NCI-H1105 treated with DMSO at 0.1 percent for 48 hours (cell line): ENCODE measurements at places on chromosomes 13 and 19.

DNA sequence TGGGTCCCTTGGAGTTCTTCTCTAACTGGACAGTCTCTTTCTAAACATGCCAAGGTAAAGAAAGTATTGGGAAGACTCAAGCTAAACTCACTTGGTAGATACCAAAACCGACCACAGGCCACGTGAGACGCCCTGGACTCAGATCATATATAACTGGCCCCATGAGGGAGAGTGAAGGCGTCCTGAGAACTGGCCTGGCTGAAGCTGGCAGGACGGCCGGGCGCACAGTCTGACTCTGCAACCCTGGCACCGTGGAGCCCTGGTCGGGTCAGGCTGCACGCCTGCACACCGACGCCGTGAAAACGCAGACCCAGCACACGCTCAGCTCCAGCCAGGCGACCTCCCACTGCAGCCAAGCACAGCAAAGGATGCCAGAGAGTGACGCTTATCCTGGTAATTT is 122.5 kb upstream of the SPACA7 start:
- DNase-seq: no peak

GRCh38 chr19:38298821-38299680 is 5.0 kb upstream of the C19orf33 start:
- DNase-seq: no peak

GRCh38 chr13:59208405-59209195 is 955.1 kb downstream of the DIAPH3 start:
- DNase-seq: no peak

DNA sequence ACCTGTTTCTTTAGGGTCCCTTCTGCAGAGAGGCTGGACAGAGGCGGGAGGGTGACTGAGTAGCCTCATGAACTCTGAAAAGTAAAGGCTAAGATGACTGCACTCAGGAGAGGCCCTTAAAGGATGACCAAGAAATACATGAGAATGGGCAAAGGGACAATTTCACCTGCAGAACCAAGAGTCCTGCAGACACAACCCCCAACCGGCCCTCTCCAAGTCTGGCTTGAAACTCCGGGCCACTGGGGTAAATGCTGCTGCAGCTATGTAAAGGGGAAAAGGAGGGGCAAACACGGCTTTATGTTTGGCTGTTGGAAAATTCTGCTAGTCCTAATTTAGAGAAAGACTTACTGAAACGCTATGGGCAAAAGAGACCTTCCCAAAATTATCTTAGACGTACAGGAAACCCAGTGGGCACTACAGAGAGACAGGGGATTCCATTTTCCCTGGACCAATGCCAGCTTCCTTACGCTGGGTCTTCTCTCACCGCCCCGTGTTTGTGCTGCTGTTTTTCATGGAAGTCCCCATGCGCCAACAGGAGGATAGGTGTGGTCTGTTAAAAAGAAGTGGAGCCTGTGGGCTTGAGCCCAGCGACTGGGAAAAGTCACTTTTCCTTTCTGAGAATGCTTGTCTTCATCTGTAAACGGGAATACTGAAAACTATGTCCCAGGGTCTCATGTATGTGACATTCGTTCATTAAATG is 10.6 kb downstream of the COL4A2 start:
- no peak for DNase-seq

DNA sequence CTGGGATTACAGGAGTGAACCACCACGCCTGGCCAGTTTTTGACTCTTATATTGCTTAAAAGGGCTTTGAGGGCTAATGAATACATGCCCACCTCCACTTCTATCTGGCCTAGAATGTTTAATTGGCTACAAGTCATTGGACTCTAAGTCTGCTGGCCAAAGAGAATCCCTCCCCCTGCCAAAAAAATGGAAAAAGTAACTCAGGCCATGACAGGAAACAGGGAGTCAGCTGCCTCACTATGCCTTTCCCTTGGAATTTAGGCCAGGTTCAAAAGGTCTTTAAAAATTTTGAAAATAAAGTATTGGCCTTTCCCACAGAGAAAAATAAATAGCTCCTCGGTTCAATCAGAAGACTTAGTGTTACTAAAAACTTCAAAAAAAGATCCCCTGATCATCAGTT is 34.9 kb upstream of the KPNA3 start:
- no peak for DNase-seq

DNA sequence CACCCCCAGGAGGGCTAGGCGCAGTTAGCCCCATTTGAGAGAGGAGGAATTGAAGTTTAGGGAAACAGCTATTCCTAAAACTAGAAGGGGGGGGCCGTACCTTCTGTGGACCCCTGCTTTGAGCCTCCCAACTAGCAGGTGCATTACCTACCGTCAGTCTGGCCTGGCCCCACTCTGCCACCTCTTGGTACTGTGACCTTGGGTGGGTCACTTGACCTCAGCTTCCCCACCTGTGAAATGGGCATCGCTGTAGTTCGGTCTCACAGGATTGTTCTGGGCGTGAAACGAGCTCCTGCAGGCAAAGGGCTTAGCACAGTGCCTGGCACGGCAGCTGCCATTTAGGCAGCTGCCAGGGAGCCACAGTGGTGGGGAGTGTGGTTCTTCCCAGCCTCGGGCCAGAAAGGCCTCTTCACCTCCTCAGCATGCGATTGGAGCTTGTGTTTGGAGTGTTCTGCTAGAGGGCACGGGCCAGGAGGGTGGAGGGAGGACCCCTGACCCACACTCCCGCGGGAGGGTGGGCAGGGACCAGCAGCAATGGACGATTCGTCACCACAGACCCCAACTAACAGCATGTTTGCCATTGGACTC is 32.0 kb downstream of the CAPN12 start:
- DNase-seq: no peak

- no peak for DNase-seq
Measured at GRCh38 chr13:98473135-98473787, 103.6 kb downstream of the STK24 start.

GRCh38 chr13:40801255-40802217 is 12.1 kb downstream of the SLC25A15 start:
- DNase-seq: no peak

DNA sequence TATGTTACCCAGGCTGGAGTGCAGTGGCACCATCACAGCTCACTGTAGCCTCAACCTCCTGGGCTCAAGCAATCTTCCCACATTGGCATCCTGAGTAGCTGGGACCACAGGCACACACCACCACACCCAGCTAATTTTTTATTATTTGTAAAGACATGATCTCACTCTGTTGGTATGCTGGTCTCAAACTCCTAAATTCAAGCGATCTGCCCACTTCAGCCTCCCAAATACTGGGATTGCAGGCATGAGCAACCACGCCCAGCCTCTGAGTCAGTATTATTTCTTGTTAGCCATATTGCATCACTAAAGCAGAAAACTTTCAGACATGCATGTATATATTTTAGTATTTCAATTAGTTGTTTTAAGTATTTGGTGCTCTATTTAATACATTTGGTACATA is 376.4 kb downstream of the GPC6 start:
- no peak for DNase-seq

- DNase-seq: no peak
Measured at GRCh38 chr19:21158523-21159135, 16.8 kb downstream of the ZNF431 start.

- DNase-seq: no peak
Measured at GRCh38 chr13:26508885-26509284, 48.6 kb upstream of the WASF3 start.

- no peak for DNase-seq
Measured at GRCh38 chr19:42363614-42364346, 26.3 kb downstream of the CNFN start.

GRCh38 chr13:32902874-32903273 is 113.3 kb upstream of the KL start:
- DNase-seq: no peak

GRCh38 chr13:98942997-98943396 is 34.9 kb downstream of the DOCK9 start:
- DNase-seq: no peak

- DNase-seq: peak; percentile 57
Measured at GRCh38 chr19:10766671-10767201, 48.9 kb downstream of the DNM2 start.

- DNase-seq: no peak
Measured at GRCh38 chr13:37068962-37069361, 9.5 kb upstream of the SUPT20H start.

GRCh38 chr13:101945435-101945834 is 456.4 kb downstream of the FGF14 start:
- no peak for DNase-seq

GRCh38 chr19:30521937-30522336 is 149.8 kb downstream of the ZNF536 start:
- no peak for DNase-seq

- DNase-seq: no peak
Measured at GRCh38 chr19:47901370-47901769, 15.3 kb upstream of the SULT2A1 start.

DNA sequence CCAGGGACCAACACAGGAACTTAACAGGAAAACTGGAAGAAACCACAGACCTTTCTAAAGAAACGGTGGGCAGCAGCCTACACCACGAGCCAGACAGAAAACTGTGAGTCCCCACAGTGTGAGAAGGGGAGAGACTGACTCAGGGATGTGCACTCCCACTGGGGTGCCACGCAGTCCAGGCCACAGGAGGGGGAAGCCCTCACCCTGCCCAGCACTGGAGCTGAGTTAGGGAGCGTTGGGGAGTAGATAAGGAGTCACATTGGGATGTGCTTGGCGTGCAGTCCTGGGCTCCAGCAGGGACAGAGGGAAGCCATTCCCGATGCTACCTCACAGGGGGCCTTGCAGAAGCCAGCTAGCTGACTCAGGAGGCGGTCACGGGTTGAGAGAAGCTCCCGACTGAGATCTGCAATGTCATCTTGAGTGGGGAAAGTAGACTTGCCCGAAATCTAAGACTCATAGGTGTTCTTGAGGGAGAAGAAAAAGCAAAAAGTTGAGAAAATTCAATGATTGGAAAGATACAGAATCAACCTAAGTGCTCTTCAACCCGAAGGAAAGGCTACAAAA is 17.3 kb downstream of the SIGLEC8 start:
- DNase-seq: no peak

GRCh38 chr13:97188207-97188606 is 33.9 kb upstream of the MBNL2 start:
- no peak for DNase-seq

DNA sequence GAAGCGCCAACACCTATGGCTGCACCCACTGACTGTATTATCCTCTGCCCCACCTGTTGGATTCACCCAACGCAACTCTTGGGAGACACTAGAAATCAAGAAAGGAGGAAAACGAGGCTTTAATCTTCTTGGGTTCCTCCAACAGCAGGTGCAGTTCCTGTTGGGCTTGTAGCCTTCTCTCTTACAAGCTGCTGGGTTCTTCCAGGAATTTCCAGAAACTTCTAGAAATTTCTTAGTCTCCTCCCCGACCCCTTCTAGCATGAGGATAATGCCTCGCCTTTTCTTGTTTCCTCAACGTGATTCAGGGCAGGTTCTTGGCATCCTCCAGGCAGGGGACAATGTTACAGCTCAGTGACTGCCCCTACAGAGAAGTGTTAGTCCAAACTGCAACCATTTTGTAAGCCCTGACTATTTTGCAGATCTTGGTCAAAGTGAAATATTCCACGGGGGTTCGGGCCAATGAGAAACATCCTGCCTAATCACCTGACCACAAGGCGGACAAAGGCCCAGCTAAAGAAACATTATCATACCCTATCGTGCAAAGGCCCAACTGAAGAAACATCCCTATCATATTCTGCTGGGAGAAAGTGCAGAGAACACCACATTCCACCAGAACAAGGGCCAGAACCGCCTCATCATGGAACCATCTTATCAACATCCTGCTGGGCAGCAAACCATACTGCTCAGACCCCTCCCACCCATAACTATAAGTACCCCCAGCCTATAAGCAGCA is 614 bp upstream of the PNMA8A start:
- no peak for DNase-seq

GRCh38 chr19:810883-811489 is 10.8 kb downstream of the PLPPR3 start:
- no peak for DNase-seq

- DNase-seq: peak; percentile 36
Measured at GRCh38 chr19:18029617-18030338, 21.8 kb downstream of the ARRDC2 start.

DNA sequence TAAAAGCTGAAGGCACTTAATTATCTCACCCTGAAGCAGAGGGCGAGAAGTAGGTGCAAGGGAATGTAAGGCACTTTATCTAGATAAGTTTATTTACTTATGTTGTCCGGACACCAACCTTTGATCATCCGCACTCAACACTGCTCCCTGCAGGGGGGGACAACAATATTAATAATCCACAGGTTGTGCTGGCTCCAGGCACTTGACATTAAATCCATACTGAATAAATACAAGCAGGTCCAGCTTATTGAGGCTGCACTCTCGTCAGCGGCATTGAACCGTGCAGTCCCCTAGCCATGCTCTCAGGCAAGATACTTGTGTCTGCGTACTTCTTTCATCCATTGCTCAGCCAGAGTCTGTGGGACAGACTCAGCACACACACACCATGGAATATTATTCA is 374.5 kb upstream of the NBEA start:
- no peak for DNase-seq

- peak; percentile 42 for DNase-seq
Measured at GRCh38 chr19:38543807-38544568, 73.8 kb downstream of the MAP4K1 start.

- no peak for DNase-seq
Measured at GRCh38 chr13:74675182-74675581, 541.0 kb upstream of the KLF12 start.

GRCh38 chr13:93915269-93915809 is 564.1 kb downstream of the DCT start:
- no peak for DNase-seq

- no peak for DNase-seq
Measured at GRCh38 chr13:75091718-75092117, 390.3 kb downstream of the TBC1D4 start.

DNA sequence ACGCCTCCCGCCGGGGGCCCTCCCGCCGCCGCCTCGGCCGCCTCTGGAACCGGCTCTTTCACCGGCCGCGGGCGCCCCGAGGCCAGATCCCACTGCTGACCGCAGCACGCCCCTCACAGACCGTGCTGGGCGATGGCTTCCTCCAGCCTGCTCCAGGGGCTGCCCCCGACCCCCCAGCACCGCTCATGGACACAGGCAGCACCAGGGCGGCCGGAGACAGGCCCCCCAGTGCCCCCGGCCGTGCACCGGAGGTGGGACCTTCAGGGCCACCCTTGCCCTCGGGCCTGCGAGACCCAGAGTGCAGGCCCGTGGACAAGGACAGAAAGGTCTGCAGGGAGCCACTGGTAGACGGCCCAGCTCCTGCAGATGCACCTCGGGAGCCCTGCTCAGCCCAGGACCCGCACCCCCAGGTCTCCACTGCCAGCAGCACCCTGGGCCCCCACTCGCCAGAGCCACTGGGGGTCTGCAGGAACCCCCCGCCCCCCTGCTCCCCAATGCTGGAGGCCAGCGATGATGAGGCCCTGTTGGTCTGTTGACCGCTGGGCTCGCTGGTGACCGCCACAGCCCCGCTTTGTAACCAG is 13.0 kb downstream of the LRP3 start:
- no peak for DNase-seq
